ENCODE measurements at places on chromosomes 13 and 19.

GRCh38 chr13:71828564-71828963 is 38.4 kb downstream of the DACH1 start:
- no peak for DNase-seq

DNA sequence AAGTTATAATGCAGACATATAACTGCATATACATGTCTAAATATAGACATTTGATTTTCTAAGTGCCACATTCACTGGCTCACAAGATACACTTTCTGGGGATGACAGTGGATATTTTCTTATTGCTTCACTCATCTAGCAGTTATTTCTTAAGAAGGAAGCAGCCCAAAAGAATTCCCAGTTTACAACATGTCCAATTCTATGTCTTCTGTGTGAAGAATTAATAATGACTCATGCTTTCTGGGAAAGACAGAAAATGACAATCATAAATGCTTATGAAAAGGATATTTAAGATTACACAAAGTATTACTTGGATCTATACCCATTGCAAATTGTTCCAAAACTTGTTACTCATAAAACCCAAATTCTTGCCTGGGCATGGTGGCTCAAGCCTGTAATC is 543.4 kb downstream of the SUCLA2 start:
- no peak for DNase-seq

- no peak for DNase-seq
Observed at GRCh38 chr13:89846926-89847585, 1500.4 kb upstream of the MIR17HG start.

GRCh38 chr13:61722119-61722518 is 306.5 kb upstream of the PCDH20 start:
- DNase-seq = no peak

DNA sequence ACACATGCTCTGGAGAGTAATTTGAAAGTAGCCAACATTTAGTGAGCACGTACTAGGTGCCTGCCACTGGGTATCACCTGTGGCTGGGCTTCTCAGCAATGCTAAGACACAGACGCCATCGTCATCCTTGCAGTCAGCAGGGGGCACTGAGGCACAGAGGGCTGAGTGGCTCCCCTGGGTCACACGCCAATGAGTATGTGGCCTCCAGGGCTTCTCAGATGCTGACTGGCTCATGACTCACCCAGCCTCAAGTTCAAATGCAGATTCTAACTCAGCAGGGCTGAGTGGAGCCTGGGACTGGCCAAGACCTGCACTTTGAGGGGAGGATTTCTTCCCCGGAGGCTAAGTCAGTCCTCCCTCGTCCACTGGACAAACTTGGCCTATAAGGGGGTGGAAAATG is 115.1 kb upstream of the CACNA1A start:
- DNase-seq = no peak

- peak; percentile 61 for DNase-seq
Observed at GRCh38 chr19:2060884-2061494, 9.9 kb upstream of the MKNK2 start.

- DNase-seq = no peak
Observed at GRCh38 chr19:7883796-7884570, 4.3 kb upstream of the LRRC8E start.

GRCh38 chr19:54670576-54671357 is 8.0 kb downstream of the LILRB4 start:
- DNase-seq = no peak

DNA sequence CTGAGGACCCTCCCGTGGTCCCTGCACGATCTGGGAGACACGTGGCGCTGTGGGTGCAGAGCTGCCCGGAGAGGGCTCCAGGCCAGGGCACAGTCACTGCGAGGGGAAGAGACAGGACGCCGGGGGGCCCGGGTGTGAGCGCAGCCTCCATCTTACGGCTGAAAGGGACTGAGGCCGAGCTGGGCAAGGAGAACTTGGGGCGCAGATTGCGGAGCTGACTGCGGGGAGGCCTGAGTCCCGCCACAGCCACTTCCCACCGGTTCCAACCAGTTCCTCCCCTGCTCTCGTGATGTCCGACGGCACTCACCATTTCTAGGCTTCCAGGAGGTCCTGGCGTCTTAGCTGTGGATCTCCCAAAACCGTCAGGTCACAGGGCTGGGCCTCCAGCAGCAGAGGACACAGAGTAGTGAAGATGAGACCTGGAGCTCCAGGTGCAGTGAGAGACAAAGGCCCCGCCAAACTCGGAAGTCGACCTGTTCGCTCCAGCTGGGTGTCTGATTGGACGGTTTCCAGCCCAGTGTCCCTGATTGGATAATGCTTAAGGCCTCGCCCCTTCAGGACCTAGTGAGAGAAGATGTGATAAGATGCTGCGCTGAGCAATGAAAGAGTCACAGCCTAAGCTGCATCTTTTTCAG is 4.8 kb upstream of the ZNF253 start:
- no peak for DNase-seq

- DNase-seq = no peak
Observed at GRCh38 chr19:15260939-15261338, 28.7 kb upstream of the EPHX3 start.

- DNase-seq = peak; percentile 7
Observed at GRCh38 chr13:59144700-59145099, 1019.0 kb downstream of the DIAPH3 start.

- no peak for DNase-seq
Observed at GRCh38 chr13:112014857-112015256, 52.1 kb upstream of the SOX1 start.

GRCh38 chr13:25963674-25964073 is 88.1 kb downstream of the SHISA2 start:
- DNase-seq = no peak

GRCh38 chr19:18074192-18074591 is 12.5 kb downstream of the IL12RB1 start:
- no peak for DNase-seq

GRCh38 chr19:51294211-51294976 is 17.1 kb upstream of the IGLON5 start:
- DNase-seq = no peak

DNA sequence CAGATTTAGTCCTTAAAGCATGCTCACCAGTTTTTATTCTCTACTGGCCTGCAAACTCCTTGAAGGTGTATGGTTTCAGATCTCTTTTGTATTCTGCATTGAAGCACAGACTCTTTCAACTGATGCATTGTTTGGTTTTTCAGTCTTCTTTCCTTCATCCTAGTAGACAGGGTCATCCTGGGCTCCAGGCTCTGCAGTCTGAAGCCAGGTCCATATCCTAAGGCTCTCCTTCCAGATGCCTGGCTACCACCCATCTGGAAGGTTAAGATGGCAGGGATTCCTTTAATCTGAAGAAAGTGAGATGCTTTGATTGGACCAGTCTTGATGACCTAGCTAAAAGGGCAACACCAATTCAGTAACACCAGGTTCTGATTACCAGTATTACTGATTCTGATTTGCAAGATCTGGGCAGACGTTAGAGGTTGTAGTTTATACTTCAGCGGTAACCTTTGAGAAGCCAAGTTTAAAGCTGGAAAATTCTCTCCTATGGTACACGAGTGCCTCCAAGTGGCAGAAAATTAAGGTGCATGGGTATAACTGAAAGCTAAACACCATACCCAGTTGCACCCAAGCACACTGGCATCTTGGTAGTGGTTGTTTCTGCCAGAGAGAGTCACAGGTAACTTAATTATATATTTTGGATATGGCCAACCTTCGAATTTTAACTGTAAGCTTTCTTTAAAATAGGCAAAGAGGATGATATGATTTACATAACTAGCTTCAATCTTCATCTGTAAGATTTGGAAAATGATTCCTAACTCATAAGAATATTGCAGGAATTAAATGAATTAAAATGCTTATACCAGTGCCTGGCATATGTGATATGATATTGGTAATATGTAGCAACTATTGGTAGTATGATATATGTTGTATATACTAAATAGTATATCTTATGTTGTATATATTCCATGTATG is 1651.9 kb upstream of the MIR17HG start:
- peak; percentile 6 for DNase-seq

DNA sequence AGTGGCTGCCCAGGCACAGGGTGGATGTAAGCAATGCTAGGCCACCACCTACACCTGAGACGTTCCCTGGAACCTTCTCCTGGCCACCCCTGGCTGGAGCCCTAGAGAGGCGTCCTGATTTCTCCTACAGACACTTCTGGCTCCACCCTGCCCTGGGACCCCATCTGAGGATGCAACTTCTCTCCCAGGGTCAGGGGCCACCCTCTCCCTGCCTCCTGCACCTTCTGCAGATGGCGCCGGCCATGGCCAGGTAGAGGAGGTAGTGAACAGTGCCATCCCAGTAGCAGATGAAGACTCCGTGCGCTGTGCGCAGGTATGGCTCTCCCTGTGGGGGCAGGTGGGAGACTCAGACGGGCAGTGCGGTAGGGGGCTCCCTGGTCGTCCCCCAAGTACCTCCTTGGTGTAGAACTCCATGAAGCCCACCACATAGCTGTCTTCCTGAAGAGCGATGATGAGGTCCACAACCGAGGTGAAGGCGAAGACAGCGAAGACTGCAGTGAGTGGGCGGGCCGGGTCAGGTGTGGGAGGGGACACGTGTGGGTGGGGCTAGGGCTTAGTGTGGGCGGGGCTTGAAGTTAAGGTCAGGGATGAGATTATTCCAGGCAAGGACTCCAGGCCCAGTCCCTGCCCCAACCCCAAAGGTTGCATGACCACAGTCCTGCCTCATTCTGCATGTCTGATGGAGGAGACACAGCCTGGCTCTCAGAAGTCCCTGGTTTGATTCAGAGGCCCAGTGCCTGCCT is 3.0 kb downstream of the TM6SF2 start:
- DNase-seq = peak; percentile 21

DNA sequence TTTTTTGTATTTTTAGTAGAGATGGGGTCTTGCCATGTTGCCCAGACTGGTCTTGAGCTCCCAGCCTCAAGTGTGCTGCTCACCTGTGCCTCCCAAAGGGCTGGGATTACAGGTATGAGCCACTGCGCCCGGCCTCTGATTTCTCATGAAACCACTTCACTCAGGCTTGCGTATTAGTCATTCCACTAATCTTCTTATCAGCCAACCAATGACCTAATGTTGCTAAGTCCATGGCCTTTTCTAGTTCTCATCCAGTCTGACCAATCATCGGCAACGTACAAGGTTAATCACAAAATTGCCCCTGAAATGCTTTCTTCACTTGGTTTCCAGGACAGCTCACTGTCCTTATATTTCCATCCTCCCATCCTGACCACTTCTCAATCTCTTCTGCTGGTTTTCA is 605.3 kb upstream of the SLC10A2 start:
- no peak for DNase-seq

GRCh38 chr13:29613101-29613500 is 17.6 kb upstream of the SLC7A1 start:
- no peak for DNase-seq

DNA sequence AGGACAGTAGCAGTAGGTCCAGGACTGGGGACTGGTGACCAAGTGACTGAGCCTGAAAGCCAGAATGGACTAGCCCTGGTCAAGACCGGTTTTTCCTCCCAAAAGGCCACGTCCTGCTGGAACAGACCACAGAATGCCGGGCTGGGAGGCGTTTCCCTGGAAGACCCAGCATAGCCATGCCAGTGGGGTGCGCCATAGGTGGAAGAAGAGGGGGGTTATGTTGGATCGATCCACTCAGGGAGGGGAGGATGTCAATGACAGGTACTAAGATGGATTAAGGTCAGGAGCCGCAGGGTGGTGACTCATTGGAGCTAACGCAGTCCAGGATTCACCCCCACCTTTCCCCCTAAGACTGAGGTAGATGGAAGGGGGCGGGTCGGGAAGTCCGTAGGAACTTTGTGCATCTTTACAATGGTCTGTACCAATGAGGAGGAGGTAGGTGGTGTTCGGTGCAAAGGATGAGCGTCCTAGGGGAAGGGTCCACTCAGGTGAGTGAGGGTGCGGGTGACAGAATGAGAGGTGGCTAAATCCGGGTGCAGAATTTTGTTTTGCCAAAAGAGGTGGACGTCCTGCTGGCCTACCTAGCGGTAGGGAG is 21.0 kb downstream of the VASP start:
- DNase-seq = no peak

DNA sequence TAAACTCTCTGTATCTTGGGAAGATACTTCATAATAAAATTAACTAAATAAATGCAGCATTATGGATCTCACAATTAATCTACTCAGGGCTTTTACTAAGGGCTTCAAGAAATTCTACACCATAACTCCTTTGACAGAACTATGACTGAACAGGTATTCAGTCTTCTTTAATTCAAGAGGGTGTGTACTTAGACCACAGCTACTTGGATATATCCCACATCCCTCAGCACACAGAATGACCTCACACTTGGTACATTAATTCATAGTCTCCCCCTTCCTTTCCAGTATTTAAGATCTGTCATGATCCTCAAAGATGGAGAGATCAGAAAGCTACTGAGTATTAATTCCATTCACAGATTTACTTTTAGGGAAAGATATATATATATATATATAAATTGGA is 11.6 kb downstream of the DIAPH3 start:
- no peak for DNase-seq

DNA sequence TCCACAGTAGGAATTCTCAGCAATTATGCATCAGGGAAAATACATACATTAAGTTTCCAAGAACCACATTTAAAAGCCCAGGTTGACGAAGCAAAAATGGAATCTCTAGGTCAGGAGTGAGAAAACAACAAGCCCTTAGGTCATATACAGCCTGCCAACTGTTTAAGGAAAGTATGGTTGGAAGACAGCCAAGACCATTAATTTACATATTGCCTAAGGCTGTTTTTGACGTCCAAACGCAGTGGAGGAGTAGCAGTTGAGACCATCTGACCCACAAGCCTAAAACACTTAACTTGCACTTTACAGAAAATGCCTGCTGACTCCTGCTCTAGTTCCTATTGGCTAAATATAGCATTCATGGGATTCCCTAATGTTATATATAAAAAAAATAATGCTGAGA is 299.0 kb downstream of the ITGBL1 start:
- DNase-seq = no peak

DNA sequence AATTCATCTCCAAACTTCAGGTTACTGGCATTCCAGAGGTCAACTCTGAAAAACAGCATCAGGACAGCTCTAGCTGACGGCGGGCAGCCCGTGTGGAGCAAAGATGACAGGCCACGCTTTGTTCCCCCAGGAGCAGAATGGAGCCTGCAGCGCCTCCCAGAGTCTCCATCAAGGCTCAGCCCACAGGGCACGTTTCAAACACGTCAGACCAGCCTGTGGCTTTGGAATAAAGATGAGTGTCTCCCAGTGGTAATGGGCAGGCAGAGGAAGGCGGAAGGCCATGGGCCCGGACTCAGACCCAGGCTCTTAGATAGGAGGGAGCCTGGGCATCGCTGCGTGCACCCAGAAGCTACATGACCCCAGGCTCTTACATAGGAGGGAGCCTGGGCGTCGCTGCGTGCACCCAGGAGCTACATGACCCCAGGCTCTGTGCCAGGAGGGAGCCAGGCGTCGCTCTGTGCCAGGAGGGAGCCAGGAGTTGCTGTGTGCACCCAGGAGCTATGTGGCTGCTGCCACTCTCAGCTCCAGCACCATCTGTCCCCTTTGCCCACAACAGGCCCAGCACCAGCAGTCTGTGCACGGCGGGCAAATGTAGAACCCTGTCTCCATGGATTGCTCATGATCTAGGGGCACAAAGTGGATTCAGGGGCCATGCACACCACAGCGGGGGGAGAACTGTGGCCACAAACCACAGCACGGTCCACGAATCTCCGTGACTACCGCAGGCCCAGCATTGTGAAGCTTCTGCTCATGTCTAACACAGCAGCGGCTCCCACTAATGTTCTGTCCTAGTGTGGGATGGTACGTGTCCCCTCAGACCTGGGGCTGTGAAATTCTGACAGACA is 47.8 kb upstream of the C13orf46 start:
- peak; percentile 51 for DNase-seq

GRCh38 chr19:14073925-14074838 is 1.6 kb downstream of the MISP3 start:
- no peak for DNase-seq

- no peak for DNase-seq
Observed at GRCh38 chr19:33129901-33130300, 2.0 kb upstream of the WDR88 start.
